ENCODE measurements at places on chromosomes 5 and 9.

GRCh38 chr9:78261403-78262001 lies 25.6 kb downstream of the CEP78 start:
- no peak for DNase-seq

DNA sequence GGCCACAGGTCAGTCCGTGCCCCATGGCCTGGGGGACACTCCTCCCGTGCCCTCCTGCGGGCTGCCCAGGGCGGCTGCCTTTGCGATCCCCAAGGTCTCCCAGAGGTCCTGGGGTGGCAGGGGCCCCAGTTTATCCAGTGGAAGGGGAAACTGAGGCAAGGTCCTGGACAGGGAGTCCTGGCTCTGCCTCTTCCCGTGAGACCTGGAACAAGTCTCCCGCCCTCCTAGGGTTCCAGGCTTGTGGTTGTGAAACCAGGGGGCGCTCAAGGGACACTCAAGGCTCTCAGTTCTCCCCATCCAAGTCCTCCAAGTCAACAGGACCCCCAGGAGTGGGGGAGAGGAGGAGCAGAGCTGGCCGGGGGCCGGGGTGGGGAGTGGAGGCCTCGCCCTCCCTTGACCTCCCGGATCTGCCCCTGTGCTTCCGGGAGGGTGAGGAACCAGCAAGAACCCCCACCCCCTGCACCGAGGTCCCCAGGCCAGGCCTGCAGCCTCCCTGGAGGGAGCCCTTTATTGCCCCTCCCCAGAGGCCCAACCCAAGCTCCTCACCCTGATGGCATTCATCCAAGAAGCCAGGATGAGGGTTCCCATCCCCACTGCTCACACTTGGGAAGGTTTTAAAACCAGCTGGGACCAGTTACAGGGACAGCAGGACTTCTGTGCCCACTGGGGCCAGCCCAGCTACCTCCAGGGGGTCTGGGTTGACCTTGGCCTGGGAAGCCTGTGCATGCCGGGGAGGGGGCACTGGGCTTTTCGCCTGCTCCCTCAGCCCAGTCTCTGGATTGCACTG lies 24.7 kb upstream of the TMEM250 start:
- no peak for DNase-seq

DNA sequence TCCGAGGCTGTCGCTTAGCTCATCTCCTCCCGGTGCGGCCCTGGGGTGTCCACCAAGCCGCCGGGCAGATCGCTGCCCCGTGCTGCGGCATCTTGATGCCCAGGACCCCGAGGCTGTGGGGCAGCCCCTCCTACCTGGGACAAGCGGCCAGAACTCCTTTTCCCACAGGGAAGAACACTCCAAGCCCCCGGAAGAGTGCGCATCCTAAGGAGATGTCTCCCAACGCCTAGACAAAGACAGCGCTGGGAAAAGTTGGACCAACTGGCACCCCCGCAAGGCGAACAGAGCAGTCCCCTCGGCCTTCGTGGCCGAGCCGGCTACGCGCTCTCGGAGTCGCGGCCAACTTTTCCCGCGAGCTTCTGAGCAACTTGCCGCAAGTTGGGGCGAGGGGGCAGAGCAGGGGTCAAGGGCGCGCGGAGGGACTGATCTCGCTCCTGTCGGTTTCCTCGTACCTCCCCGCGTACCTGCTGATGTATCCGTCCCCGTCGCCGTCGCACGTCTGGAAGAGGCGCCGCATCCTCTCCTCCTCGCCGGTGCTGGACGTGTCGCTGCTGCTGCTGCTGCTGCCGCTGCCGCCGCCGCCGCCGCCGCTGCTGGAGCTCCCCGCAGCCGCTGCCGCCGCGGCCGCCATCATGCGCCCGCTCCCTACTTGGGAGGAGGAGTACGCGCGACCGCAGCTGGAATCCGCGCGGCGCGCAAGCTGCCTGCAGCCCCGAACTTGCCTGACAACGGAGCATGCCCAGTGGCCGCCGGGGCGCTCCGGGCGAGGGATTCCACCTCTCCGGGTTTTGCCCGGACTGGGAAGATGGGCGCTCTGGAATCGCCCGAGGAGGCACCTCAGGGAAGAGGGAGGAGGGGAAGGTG lies at the start of gene MCC:
Gene MCC (minus strand): TSS at position 673 of the 864 bp plus-strand sequence.
- DNase-seq: peak; percentile 85

DNA sequence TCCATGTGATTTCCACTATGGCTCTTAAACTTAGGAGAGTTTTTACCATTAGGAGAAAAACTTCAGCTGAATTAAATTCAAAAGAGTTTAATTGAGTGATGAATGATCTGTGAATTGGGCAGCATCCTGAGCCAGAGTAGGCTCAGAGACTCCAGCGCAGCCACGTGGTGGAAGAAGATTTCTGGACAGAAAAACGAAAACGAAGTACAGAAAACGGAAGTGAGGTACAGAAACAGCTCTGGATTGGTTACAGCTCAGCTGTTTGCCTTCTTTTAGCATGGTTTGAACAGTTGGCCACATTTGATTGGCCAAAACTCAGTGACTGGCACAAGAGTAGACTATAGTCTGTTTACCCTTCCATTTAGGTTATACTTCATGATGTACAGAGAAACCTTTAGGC lies 69.2 kb upstream of the PLPP1 start:
- DNase-seq: no peak

DNA sequence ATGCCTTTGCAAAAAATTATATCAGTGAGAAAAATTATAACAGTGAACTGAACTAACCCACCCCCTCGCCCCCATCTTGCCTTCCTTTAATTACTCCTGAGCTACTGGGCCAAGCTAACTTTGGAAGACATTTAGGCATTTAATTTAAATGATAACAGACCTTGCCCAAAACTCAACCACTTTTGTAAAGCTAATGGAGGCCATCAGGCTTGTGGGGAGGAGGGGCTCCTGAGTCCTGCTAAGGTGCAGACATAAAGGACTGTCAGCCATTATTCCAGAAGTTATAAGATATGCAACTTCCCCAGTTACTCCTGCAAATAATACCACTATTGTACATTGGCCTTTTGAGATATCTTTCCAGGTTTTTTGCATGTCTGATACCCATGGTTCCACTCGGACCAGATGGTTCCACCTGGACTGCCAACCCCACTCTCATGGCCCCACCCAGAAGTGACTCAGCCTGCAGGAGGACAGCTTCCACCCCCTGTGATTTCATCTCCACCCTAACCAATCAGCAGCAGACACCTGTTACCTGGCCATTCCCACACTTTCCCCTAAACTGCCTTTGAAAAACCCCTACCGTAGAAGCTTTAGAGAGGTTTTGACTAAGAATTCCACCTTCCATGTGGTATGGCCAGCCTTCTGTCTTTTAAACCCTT lies 805.4 kb upstream of the CDH6 start:
- no peak for DNase-seq

DNA sequence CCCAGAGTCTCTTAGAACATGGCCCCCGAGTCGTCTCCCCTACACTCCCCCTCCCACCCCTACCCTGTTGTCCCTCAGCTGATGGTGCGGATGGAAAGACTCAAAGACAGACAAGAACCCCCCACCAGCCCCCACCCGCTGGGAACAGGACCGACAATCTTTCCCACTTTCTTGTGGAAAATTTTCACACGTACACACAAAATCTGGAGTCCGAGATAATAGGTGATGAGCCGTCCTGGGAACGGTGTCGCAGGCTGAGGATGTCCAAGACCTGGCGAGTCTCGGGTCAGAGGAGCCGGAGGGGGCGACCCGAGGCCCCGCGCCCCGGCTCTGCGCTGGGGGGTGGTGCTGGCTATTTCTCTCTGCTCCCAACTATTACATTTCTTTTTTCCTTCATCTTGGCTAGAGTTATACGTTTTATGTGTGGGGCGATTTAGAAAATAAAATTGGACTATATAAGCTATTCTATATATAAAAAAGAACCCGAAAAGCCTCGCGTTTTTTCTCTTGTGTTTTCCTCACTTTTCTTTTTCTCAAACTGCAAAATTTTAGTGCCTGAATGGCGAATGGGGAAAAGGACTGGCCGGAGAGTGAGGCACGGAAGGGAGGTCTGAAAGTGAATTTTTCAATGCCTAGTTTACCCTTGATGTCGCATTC lies 188.8 kb downstream of the MEF2C start:
- DNase-seq: no peak

DNA sequence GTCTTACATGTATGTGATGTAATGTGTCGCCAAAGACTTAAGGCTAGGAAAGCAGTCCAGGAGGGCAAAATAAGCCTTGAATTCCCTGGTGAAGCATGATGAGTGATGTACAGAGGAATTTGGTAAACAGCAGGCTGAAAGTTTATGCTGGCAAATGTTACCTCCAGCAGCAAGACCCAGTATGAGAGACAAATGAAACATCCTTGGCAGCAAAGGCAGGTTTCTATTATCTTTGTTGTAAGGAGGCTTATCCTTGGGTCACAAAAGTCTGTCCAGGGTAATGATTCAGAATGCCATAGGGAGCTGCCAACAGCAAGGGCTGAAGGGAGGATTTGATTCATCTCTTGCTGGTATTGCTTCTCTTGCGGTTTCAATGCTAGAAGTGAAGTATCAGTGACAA lies 75.9 kb upstream of the HTR4 start:
- DNase-seq: no peak

DNA sequence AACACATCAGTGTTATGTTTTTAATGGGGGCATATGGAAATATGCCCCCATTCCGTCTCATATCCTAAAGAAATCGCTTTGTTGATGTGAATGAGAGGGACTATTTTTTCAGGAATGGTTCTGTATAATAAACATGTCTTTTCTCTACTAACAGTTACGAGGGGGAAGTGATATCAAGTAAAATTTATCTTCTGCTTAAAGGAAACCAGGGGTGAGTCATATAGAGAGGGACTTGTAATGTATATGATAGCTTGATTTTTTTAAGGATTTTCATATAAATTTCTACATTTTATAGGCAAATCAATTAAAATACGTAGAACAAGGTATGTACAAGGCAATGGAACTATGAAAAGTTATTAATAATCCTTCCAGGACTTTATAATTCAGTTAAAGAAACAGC lies 207.1 kb downstream of the SEMA5A start:
- DNase-seq: no peak

GRCh38 chr9:120891884-120892747 lies 15.1 kb upstream of the PHF19 start:
- no peak for DNase-seq

DNA sequence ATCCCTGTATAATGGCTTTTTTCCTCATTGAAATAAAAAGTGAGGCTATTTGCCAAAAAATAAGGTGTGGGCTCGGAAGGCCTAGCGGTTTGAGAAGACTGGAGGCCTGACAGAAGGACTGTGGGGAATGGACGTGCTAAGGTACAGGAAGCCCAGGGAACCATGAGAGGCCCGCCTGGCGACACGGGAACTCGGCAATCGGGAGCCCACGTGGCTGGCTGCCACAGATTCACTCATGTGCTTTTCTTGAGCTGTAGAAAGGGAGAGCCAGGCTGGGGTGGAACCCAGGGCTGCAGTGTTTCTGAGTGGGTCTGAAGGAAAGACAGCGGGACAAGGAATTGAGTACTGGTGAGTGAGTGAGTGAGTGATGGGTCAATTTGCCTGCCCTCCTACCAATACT lies 11.9 kb upstream of the DDX41 start:
- DNase-seq: no peak

- no peak for DNase-seq
These were observed 54.4 kb downstream of the ANKH start for GRCh38 chr5:14816999-14817761.

DNA sequence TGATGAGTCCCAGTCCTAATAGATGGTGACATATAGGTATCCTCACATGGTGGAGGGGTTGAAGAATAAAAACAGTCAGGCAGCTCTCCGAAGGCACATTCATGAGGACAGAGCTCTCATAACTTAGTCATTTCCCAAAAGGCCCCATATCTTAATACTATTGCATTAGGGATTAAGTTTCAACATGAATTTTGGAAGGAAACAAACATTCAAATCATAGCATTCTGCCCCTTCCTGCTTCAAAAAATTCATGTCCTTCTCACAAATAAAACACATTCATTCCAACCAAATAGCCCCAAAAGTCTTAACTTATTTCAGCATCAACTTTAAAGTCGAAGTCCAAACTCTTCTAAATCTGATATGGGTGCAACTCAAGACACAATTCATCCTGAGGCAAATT lies 277.2 kb upstream of the NR4A3 start:
- DNase-seq: no peak

GRCh38 chr5:96893342-96893741 lies 17.0 kb downstream of the ERAP2 start:
- DNase-seq: no peak

GRCh38 chr5:14415024-14415697 lies 166.4 kb upstream of the OTULINL start:
- no peak for DNase-seq

Measured in heart left ventricle (tissue), 16 donors.